ENCODE measurements at places on chromosomes 2 and 18.

- no peaks in the 10 kb centered on the region for H3K4me1 ChIP-seq
- no peaks in the 10 kb centered on the region for H3K27me3 ChIP-seq
- no peak overlapping the region for H3K4me3 ChIP-seq
Measured at GRCh38 chr2:35580956-35581355, 774.6 kb upstream of the CRIM1 start.

DNA sequence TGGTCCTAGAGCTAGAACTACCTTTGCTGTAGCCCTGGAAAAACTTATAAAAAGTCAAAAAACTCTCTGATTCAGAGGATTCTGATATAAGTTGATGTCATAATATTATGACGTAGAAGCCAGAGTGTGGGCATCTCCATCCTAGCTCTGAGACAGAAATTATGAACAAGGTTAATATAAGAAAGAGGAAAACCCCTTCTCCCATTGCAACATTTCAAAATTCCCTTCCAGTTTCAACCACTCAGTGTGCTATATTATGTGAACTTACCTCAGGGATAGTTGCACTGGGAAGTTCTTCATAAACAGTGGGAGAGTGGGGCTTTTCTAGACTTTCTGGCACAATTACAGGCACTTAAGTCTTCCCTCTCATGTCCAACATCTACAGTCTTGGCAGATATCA is 171.6 kb downstream of the PIK3C3 start:
- no peak overlapping the region for H3K4me3 ChIP-seq
- ATAC-seq, result no peak
- H3K27me3 ChIP-seq, result peaks cover 3% of the 10 kb centered on the region
- H3K4me1 ChIP-seq, result no peaks in the 10 kb centered on the region

DNA sequence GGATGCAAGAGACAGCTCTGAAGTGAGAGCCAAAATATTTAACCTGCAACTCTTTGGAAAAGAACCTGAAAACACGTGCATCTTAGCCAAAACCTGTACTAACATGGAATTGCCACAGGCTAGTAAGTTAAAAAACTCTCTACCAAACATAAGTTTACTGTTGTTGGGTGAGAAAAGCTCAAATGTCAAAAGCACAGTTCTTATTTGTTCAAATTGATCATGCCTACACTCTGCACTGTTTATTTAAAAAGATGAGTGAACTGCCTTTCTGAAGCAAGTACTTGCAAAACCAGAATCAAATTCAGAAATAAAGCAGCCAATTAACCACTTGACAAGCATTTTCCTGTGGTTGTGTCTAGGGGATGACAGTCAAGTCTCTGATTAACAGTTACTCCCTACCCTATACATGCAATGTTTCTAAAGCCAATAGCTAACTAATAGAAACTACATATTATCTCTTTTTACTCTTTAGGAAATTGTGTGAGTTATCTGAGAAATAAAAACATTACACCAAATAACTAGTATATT is 5.6 kb downstream of the IKZF2 start:
- no peak for ATAC-seq
- no peak overlapping the region for H3K4me3 ChIP-seq
- no peaks in the 10 kb centered on the region for H3K27me3 ChIP-seq
- H3K4me1 ChIP-seq, result no peaks in the 10 kb centered on the region
- H3K27ac ChIP-seq, result no peak overlapping the region

GRCh38 chr2:132676999-132677398 is 7.0 kb upstream of the LYPD1 start:
- H3K4me1 ChIP-seq, result no peaks in the 10 kb centered on the region
- H3K27me3 ChIP-seq, result peaks cover 21% of the 10 kb centered on the region
- no peak overlapping the region for H3K4me3 ChIP-seq
- no peaks in the 10 kb centered on the region for H3K36me3 ChIP-seq

GRCh38 chr18:70414315-70414900 is 125.6 kb downstream of the SOCS6 start:
- no peaks in the 10 kb centered on the region for H3K27me3 ChIP-seq
- no peak overlapping the region for H3K27ac ChIP-seq
- no peak overlapping the region for H3K4me3 ChIP-seq
- no peaks in the 10 kb centered on the region for H3K4me1 ChIP-seq
- ATAC-seq, result no peak
- no peaks in the 10 kb centered on the region for H3K36me3 ChIP-seq

DNA sequence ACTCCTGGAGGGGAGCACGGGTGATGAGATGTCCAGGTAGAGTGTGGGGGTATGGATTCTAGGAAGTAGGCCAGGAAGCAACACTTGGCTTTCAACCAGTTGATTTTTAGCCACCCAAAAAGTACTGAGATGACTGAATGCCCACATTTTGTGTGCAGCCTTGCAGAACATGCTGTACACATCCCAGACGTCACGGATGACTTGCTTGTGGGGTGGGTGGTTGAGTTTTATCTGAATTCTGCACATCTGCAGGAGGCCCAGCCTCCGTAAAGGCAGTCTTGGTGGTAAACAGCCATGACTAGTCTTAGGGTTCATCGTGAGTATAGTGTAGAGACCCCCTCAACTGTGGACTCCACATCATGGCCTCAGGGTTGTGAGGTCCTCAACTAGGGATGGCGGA is 53.3 kb upstream of the CCDC195 start:
- no peaks in the 10 kb centered on the region for H3K27me3 ChIP-seq
- H3K27ac ChIP-seq, result no peak overlapping the region
- H3K4me3 ChIP-seq, result no peak overlapping the region
- peaks cover 11% of the 10 kb centered on the region for H3K36me3 ChIP-seq
- no peaks in the 10 kb centered on the region for H3K4me1 ChIP-seq

DNA sequence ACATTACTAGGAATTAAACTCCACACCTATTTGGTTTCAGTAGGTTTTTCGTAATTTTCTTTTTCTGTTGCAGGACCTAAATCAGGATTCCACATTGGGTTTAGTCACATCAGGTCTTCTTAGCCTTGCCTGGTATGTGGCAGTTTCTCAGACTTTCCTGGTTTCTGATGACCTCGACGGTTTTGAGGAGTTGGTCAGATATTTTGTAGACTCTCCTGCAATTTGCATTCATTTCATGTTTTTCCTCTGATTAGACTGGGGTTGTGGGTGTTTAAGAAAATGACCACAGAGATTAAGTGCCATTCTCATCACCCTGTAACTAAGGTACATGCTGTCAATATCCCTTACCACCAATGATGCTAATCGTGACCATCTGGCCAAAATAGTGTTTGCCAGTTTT is 97.3 kb upstream of the ST6GAL2 start:
- H3K36me3 ChIP-seq, result no peaks in the 10 kb centered on the region
- no peak overlapping the region for H3K4me3 ChIP-seq
- no peak for ATAC-seq
- H3K27me3 ChIP-seq, result no peaks in the 10 kb centered on the region
- no peaks in the 10 kb centered on the region for H3K4me1 ChIP-seq

GRCh38 chr2:100879296-100879695 is 59.4 kb downstream of the NPAS2 start:
- H3K4me1 ChIP-seq, result no peaks in the 10 kb centered on the region
- no peaks in the 10 kb centered on the region for H3K27me3 ChIP-seq
- H3K4me3 ChIP-seq, result no peak overlapping the region
- ATAC-seq, result no peak

DNA sequence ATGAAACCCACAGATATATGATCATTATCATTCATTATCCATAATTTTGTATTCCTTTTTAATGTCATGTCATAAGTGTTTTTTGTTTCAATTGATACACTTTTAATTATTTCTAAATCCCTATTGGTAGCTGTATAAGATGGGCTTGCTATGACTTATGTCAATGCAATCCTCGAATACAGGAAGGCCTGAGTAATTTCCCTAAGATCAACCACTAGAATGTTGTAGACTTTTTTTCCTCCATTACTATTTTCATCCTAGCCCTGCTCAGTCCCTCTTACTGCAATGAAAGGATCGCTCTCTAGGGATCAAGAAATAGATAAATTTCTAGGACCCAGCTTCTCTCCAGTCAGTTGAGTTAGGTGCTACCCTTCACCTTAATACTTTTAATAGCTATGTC is 186.3 kb downstream of the KCNE4 start:
- no peak overlapping the region for H3K4me3 ChIP-seq
- H3K4me1 ChIP-seq, result no peaks in the 10 kb centered on the region
- H3K36me3 ChIP-seq, result no peaks in the 10 kb centered on the region
- H3K27me3 ChIP-seq, result no peaks in the 10 kb centered on the region

GRCh38 chr2:234414596-234414995 is 82.3 kb downstream of the ARL4C start:
- no peak overlapping the region for H3K4me3 ChIP-seq
- no peaks in the 10 kb centered on the region for H3K27me3 ChIP-seq
- ATAC-seq, result no peak

DNA sequence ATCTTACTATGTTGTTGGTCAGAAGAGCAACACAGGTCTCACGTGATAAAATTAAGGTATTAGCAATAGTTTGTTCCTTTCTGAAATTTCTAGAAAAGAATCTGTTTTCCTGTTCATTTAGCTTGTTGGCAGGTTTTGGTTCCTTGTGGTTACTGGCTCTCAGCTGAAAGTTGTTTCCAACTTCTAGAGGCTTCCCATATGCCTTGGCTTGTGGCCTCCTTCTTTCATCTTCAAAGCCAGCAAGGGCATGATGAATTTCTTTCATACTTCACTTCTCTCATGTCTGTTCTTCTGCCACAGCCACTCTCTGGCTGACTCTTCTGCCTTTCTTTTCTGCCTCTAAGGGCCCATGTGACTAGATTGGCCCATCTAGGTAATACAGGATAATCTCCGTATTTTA is 193.7 kb downstream of the TRIB2 start:
- no peak overlapping the region for H3K4me3 ChIP-seq
- no peaks in the 10 kb centered on the region for H3K4me1 ChIP-seq

GRCh38 chr2:201235860-201236811 is 24.2 kb upstream of the CASP8 start:
- H3K4me3 ChIP-seq, result peak overlapping the region; percentile 18
- no peaks in the 10 kb centered on the region for H3K4me1 ChIP-seq
- ATAC-seq, result peak; percentile 49
- H3K27me3 ChIP-seq, result no peaks in the 10 kb centered on the region
- H3K27ac ChIP-seq, result no peak overlapping the region

DNA sequence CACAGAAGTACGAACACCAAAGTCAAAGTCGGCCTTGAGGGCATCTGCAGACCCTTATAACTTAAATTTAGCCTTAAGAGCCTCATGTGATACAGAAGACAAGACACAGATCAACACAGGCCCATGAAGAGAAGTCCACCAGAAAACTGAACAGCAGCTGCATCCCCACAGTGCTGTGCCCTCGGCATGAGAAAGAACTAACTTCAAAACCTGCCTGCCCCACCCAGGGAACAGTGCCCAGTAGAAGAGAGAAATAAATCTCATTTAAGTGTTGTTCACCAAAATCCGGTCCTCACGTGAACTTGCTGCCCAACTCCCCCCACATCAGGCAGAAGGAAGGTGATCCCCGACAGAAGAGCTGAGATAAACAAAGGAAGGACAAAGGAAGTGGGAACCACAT is 73.7 kb downstream of the PXDN start:
- no peaks in the 10 kb centered on the region for H3K4me1 ChIP-seq
- no peak overlapping the region for H3K27ac ChIP-seq
- H3K36me3 ChIP-seq, result no peaks in the 10 kb centered on the region
- no peaks in the 10 kb centered on the region for H3K27me3 ChIP-seq
- H3K4me3 ChIP-seq, result no peak overlapping the region

DNA sequence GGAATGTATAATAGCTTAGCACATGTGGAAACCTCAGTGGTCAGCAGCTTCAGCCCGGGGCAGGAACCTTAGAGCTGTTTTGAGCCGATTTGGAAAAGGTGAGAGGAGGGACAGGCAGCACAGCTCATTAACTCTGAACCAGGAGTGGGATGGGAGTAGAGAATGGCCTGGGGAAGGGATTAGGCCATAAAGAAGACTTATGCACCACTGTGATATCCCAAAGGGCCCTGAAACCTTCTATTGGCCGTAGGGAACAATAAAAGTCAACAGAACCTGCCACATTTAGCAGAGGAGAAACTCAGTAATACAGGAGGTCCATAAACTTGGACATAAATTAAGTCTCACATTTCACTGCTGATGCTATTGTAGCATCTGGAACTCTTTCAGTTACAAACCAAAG is 124.2 kb upstream of the REV1 start:
- H3K36me3 ChIP-seq, result no peaks in the 10 kb centered on the region
- no peak overlapping the region for H3K27ac ChIP-seq
- no peak overlapping the region for H3K4me3 ChIP-seq
- no peaks in the 10 kb centered on the region for H3K27me3 ChIP-seq
- H3K4me1 ChIP-seq, result no peaks in the 10 kb centered on the region

- no peaks in the 10 kb centered on the region for H3K36me3 ChIP-seq
- no peak overlapping the region for H3K4me3 ChIP-seq
- ATAC-seq, result peak; percentile 46
- no peaks in the 10 kb centered on the region for H3K27me3 ChIP-seq
- no peak overlapping the region for H3K27ac ChIP-seq
- peaks cover 26% of the 10 kb centered on the region for H3K4me1 ChIP-seq
Measured at GRCh38 chr18:55337908-55338521, 250.0 kb downstream of the TCF4 start.

DNA sequence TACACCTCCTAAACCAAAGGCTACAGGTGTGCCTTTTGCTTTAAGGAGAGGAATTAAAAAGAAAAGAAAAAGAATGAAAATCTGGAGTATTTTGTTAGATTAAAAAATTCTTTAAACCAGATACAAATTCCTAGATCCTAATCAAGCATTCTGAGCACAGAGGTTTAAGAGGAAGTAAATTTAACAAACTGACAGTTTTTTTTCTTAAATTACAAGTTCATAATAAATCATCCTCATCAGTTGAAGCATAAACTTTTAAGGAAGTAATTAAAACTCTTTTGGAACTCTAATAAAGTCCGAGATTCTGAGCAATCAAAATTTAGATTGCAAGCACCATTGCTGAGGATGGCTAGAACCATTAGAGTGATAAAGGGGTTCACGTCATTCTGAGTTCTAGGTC is 75.1 kb downstream of the POLE4 start:
- H3K27me3 ChIP-seq, result no peaks in the 10 kb centered on the region
- no peak overlapping the region for H3K4me3 ChIP-seq
- H3K27ac ChIP-seq, result no peak overlapping the region
- no peaks in the 10 kb centered on the region for H3K4me1 ChIP-seq
- H3K36me3 ChIP-seq, result no peaks in the 10 kb centered on the region

DNA sequence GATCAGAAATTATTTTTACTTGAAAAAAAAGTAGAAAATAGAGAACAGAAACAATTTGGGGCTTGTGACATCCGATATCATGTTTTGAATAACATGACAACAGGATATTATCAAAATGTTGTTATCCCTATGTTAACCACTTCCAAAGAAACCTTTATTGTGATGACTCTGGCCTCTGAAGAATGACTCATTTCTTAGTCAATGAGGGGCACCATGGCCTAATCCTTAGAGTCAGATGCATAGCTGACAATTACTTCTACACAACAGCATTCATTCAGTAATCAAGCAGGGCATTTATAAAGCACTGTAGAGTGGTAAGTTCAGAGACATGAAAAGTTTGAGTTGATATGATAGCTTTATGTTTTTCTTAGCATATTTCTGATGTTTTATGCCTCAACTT is 703.0 kb downstream of the RNF144A start:
- H3K27ac ChIP-seq, result no peak overlapping the region
- no peaks in the 10 kb centered on the region for H3K27me3 ChIP-seq
- ATAC-seq, result no peak
- no peaks in the 10 kb centered on the region for H3K36me3 ChIP-seq

GRCh38 chr2:28586867-28587266 is 91.0 kb downstream of the PLB1 start:
- no peak for ATAC-seq
- no peaks in the 10 kb centered on the region for H3K27me3 ChIP-seq
- no peak overlapping the region for H3K4me3 ChIP-seq
- no peaks in the 10 kb centered on the region for H3K36me3 ChIP-seq
- no peak overlapping the region for H3K27ac ChIP-seq

GRCh38 chr2:135586148-135586547 is 54.9 kb downstream of the R3HDM1 start:
- no peaks in the 10 kb centered on the region for H3K27me3 ChIP-seq
- no peaks in the 10 kb centered on the region for H3K36me3 ChIP-seq
- no peak for ATAC-seq
- no peaks in the 10 kb centered on the region for H3K4me1 ChIP-seq

GRCh38 chr2:96396095-96396494 is 60.5 kb downstream of the NCAPH start:
- no peaks in the 10 kb centered on the region for H3K4me1 ChIP-seq
- no peak overlapping the region for H3K27ac ChIP-seq
- H3K36me3 ChIP-seq, result no peaks in the 10 kb centered on the region

Data from gastroesophageal sphincter (tissue), 4 donors.